H1 (cell line): ENCODE measurements at places on chromosomes 1 and 21.

DNA sequence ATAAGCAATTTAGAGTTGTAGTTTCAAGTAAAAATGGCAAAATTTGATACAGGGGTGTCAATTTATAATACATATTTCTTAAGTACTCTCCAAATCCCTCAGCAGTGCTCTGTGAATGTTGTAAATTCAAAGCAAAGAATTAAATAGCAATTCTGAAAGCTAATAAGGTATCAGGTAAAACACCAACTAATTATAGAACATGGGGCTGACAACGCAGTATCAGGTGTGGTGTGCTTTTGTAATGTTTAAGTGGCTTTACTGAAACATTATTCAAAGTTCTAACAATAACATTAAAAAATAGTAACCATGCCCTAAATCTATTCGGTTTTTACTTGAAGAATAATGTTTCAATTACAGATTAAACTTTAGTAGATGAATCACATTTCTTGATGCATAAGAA is 1271.2 kb upstream of the ADGRL2 start:
- no peak for DNase-seq

DNA sequence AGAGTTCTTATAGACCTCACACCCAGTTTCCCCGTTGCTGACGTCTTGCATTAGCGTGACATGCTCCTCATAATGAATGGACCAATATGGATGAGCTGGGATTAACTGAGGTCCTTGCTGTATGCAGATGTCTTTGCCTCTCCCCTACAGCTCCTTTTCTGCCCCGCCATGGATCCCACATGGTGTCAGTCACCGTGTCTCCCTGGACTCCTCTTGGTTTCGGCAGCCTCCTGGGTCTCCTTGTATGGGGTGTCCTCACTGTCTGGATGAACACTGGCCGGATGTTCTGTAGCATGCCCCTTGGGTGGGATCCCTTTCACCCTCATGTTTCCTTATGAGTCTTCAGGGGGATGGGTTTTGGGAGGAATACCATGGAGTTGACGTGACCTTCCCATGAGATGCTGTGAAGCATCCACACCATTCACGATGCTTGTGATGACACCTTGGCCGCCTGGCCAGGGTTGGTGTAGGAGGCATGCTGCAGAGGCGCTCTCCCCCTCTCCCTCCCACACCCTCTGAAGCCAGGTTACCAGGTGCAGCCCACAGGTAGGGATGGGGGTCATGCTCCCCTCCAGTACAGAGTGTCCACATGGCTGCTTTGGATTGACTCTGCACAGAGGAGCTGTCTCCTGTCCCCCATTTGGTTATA is 4.4 kb downstream of the GJC2 start:
- DNase-seq, result no peak

DNA sequence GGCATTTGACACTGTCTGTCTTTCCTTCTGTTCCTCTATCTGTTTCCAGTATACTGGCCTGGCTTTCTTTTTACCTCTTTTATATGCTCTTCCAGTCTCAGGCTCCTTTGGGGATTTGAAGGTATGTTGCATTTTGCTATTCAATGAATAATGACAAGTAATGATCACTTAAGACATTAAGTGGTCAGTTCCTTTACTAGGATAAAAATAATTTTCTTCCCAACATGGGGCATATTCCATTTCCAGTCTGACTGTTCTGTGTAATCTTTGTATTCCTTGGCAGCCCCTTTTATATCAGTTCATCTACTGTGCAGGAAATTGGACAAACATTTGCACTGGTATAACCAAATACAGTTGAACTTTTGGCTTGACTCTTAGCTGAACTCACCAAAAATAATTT is 15.6 kb downstream of the METTL18 start:
- DNase-seq, result no peak

DNA sequence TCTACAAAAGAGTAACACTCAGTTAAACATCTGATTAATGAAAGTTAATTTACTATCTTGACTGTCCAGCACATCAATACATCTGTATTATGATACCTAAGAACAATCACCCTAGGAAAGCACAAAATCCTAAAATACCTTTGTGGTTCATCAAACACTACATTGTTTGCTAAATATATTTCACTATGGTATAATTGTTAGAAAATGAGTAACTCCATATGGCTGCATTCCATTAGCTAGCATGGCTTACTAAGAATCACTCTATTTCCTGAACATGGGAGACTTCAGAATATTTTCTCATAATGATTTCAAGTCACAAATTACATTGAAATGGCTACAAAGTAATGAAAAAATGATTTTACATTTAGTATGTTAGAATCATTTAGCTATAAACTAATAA is 12.5 kb downstream of the TRMT1L start:
- DNase-seq, result no peak

DNA sequence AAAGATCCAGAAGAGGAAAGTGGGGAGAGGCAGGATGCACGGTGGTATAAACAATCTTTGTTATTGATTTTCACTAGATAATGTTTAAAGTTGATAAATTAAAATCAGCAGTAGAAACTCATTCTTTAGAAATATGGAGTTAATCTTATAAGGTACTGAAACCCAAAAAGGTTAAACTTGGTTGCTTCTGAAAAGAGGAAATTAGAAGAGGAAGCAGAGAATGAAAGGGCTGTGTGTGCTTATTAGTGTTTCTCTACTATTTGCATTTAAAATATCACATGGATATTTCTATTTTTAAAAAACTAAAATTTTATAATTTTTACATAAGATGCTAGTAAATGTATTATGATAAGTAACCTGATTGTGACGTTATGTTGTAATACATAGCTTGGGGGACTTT is 24.4 kb downstream of the C1orf141 start:
- DNase-seq, result no peak
